ENCODE measurements at places on chromosomes 7 and 10. TPM values are rescaled to one million over a fixed set of nuclear protein-coding genes. Genes with fewer than 3 reads are reported as not detected.

NUP205 gene
- 42.7 TPM for total RNA-seq

GDF2 gene
- total RNA-seq, result not detected

HOXA4 gene
- 4.7 TPM for total RNA-seq

PDE1C gene
- 14.5 TPM for total RNA-seq

OR6B1 gene
- total RNA-seq, result not detected

CPEB3 gene
- total RNA-seq, result 8.8 TPM

ELFN1 gene
- total RNA-seq, result 3.3 TPM

RAMP3 gene
- total RNA-seq, result 35.9 TPM

IRF5 gene
- 20.5 TPM for total RNA-seq

TBX20 gene
- not detected for total RNA-seq

SH2D4B gene
- not detected for total RNA-seq

FRMD4A gene
- total RNA-seq, result 7.3 TPM

ITPRID1 gene
- not detected for total RNA-seq

ZNF679 gene
- not detected for total RNA-seq

TBL2 gene
- total RNA-seq, result 34.8 TPM

ADGRA1 gene
- total RNA-seq, result not detected

MACC1 gene
- 17.4 TPM for total RNA-seq

EPO gene
- total RNA-seq, result not detected

CACNA2D1 gene
- 0.30 TPM for total RNA-seq

MGAM2 gene
- not detected for total RNA-seq

POLD2 gene
- 93.9 TPM for total RNA-seq

EBF3 gene
- 2.0 TPM for total RNA-seq

FGF8 gene
- not detected for total RNA-seq

GBX1 gene
- not detected for total RNA-seq

AKR1C2 gene
- 686 TPM for total RNA-seq

HOXA2 gene
- total RNA-seq, result 0.27 TPM

ZNF394 gene
- 23.2 TPM for total RNA-seq

ECHS1 gene
- total RNA-seq, result 86.7 TPM

RGR gene
- total RNA-seq, result not detected

PSD gene
- 0.22 TPM for total RNA-seq

FXYD4 gene
- total RNA-seq, result not detected

PLAU gene
- total RNA-seq, result 8.8 TPM

SVOPL gene
- total RNA-seq, result not detected

SLC13A1 gene
- not detected for total RNA-seq
